ENCODE measurements at places on chromosomes 2 and 18.

GRCh38 chr2:33457556-33458247, 18.7 kb upstream of the RASGRP3 start:
- no peak for DNase-seq

DNA sequence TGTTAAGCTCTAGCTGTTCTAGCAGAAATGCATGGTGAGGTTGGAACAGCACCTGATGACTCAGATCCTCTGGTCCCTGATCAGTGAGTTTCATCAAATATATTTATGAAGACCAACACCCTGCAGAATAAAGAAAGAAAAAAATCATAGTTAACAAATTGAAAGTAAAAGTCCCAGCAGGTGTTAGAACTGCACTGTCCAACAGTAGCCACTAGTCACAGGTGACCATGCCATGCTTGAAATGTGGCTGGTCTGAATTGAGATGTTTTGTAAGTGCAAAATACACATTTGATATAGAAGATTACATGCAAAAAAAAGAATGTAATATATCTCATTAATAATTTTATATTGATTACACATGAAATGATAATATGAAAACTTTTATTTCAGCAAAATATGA, 1010.7 kb upstream of the ZEB2 start:
- no peak for DNase-seq

DNA sequence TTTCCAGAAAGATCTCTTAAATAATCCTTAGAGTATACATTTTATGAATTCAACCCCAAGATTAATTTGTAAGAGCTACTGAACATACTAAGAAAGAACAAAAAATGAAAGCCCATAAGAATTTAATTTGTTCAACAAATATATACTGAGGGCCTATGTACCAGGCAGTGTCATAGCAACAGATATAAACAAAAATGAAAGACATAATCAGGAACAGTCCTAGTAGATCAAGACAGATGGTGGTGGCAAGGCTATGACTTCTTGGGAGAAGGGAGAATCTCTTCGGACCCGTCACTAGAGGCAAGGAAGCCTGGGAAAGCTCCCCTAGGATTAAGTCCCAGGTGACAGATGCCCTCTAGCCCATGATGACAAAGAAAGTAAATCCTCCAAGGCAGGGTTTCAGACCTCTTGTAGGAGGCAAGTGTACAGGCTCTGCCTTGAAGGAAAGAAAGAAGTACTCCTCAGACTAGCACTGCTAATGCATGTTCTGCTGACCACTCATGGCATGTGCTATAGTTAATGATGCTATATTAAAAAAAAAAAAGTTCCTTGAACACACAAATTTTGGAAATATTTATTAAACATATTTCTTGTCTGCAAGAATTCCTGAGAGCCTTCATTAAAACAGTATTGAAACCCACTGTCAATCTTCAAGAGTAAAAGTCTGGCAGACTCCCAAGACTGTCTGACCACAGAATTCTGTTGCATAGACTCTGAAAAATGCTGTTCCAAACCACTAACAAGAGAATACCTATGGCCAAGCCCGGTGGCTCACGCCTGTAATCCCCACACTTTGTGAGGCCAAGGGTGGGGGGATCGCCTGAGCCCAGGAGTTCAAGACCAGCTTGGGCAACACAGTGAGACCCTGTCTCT, 31.5 kb downstream of the NOL10 start:
- peak; percentile 44 for DNase-seq

DNA sequence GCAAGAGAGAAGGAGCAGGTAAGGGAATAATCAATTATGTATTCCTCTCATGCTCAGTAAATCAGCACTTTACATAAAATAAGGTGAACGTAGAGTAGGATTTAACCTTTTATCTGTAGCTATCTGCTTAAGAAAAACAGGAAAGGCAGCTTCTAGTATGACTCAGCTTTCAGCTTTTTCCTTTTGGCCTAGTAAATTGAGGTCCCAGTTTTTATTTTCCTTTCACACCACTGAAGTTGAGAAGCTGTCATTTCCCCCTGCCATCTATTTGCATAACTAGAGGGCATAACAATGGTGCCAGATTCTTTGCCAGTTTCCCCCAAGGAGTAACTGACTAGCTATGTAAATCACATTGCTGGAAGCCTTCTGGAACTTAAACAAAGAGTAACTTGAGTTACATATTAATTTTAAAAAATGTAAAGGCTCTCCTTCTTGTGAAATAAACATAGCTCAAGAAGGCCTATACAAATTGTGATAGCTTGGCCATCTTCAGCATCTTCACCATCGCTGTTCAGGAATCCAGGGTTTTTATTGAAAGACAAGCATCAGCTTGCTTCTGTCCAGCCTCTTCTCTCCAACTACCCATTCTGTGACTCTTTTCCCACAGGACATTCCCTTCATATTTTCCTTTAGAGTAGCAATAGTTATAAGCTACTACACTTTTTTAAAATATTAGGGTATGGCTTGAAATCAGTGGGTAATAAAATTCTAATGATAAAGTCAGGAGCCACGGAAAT, 97.0 kb downstream of the KYNU start:
- no peak for DNase-seq

DNA sequence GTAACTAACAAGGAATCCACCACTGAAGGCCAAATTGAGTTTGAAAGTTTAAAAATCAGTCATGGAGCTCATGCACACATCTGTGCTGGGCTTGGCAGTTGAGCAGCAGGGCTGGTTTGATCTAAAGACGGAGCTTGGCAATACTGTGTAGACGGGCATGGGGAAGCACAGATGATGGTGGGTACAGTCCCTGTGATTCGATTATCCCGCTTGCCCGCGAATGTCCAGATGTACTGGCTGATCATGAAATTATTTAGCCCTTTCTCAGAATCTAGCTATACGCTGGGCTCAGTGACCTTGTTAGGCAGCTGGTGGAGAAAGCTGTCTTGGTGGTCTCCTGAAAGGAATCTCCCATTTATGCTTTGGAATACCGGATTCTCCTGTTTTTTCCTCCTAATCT, 74.8 kb upstream of the SOX11 start:
- DNase-seq = no peak

DNA sequence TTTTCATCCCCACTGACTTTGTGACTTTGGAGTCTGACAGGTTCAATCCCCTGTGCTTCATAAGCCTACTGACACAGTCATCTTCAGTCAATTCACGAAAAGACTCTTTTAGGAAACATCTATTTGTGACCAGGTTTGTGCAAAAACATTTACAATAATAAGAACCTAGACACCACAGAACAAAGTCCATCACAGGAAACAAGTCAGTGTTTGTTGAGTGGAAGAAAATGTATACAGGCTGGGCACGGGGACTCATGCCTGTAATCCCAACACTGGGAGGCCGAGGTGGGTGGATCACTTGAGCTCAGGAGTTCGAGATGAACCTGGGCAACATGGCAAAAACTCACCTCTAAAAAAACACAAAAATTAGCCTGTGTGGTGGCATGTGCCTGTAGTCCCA, 49.7 kb downstream of the TGFA start:
- DNase-seq = no peak

DNA sequence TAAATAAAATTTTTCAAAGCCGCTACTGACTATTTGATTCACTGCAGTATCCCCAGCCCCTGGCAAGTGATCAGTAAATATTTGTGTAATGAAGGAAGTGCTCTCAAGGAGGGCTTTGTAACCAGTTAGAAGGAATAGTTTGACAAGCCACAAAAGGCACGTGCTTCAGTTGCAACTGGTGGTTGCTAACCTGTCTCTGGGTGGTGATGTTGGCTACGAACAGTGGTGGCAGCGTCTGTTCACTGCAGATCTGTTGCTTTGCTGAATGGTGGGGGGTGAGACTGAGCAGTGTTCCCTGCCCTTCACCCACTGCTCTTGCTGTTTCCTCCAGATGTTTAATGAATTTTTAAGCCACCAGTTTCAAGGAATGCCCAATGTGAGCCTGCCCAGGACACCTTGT, 73.9 kb upstream of the SIX2 start:
- no peak for DNase-seq

DNA sequence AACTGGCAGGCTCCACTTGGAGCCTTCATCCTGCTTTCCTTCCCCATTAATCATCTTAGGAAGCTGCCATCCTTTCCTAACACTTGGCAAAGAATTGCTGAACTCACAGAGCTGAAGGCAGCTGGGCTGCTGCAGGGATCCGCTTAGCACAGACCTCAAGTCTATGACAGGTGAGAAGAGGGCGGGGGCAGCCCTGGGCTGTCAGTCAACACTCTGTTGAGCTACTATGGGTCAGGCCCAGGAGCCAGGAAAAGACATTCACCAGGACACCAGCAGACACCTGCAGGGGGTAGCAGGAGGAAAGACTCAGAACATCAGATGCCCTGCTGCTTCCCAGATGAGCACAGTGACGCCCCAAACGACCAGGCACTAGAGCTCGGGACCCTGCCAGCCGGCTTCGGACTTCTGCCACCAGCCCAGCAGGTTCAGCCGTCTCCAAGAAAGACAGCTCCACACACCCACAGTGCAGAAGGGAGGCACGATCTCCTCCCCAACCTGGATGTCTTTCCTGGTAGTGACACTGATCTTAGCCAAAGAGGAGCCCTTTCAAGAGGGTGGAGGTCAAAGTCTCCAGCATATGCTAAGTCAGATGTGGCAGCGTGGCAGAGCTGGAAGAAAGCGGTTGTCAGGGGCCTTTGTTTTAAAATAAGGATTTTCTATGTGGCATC, 55.2 kb downstream of the SNORC start:
- DNase-seq = no peak

- DNase-seq = no peak
These were observed 40.3 kb downstream of the COPS9 start for GRCh38 chr2:240095556-240096523.

DNA sequence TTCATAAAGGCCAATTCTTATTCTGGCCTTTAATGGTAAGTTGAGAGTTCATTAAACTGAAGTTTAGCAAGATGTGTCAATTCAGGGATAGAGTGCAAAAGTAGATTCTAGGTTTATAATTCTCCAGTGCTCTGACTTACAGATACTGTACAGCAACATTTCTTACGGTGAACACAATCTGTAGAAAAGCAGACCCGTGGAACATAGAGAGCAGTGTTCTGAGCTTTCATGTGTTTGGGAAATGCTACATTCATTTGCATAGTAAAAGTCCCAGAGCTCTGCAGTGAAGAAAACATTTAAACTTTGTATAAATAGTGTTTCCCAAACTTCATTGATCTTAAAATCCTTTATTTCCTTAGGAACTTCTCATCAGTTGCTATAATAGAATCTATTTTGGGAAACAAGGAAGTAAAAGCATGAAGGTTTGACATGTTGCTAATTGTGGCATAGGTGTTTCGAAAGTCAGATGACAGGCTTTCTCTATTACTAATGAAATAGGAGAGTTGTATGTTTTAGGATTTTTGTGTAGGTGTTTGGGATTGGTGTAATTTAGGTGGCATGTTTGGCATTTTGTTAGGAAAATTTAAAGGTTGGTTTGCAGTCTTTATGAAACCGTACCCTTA, 138.2 kb downstream of the ASXL3 start:
- DNase-seq = no peak

GRCh38 chr2:176172007-176172894, 15.1 kb downstream of the HOXD3 start:
- no peak for DNase-seq

DNA sequence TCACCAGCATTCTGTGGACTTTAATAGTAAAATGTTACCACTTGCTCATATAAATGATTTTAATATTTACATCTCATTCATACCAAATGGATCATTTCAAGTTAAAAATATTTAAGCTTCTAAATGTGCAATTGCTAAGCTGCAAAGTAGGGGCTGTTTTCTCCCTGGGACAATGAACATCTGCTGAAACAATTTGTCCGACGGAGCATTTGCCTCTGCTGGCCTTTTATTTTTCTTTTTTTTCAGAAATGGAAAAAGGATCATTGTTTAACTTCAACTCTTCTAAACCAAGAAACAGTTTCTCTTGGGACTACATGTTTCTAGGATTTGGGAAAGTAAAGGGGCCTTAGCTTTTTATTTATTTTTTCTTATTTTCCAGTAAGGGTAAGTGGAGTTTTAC, 43.8 kb upstream of the ITPRID2 start:
- DNase-seq = no peak

- DNase-seq = no peak
These were observed 260.4 kb downstream of the METTL4 start for GRCh38 chr18:2310886-2311285.

DNA sequence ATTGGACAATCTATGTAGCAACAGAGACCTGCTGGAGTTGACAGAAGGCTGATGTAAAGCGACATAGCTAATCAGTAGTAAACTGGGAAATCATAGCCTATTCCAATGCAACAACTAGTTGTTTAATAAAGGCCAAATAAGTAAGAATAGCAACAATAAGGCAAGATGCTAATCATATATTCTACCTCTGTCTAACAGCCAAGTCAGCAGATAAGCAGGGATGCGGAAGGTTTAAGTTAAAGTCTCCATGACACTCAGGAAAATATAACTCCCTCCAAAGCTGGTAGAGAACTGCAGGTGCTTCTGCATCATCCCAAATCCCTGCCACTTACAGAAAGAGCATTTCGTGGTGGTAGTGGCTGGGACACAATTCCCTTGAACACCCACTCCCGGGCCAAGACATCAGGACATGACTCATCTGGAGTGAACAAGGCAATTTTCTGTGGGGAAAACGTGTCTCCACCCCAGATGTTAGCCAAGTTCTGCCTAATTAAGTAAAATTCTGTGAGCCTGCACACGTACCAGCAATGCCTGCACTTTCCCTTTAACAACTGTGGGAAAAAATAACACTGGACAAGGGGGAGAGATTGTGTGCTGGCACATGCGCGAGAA, 413.6 kb upstream of the ID2 start:
- DNase-seq = no peak

DNA sequence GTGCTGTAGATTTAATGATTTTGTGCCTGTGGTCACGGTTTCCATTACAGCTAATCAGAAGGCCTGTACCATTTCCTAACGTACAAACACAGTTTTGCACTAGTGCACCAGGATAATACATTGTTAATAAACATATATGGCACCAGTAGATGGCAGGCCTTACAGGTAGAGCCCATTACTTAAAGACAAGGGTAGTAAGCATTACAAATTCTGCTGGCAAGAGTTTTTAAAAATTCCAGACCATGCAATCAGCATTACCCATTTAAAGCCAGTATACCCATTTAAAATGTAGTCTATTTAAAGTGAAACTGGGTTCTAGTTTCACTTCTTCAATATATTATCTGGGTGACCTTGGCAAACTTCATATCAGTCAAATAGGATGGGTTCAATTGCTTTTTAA, 224.2 kb downstream of the NUP35 start:
- no peak for DNase-seq

- no peak for DNase-seq
These were observed at the start of gene HSBP1L1 for GRCh38 chr18:79964330-79965118. HSBP1L1 (plus strand) TSS chr18:79964643; CDS start chr18:79964736, 93 bp downstream.

DNA sequence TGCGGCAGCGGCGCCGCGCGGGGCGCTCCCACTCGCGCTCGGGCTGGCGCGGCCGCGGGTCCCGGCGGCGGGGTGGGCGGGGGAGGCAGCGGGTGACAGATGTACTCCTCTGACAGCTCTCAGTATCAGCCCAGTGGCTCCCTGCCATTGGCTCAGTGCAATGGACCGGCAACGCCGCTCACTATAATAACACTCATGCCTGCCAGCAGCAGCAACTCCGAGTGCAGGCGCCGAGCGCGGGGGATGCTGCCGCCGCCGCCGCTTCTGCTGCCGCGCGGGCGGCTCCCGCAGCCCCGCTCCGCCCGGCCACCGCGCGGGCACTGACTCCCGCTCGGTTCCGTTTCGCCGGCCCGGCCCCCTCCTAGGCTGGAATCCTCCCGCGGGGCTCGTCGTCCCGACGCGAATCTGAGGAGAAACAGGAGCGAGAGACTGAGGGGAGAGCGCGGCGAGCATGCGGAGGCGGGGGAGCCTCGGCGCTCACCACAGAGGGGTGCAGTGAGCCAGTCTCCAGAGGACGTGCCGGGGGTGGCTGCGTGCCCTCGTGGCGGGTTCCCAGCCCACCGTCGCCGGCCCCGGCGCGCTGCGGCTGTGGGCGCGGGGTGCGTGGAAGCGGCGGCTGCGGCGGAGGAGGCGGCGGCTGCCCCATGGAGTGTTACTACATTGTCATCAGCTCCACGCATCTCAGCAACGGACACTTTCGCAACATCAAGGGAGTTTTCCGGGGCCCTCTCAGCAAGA, at the start of gene ZNF804A:
ZNF804A (plus strand) TSS at position 214 of the 738 bp plus-strand sequence; CDS start at position 645, 431 bp downstream.
- no peak for DNase-seq
